ENCODE measurements at places on chromosomes 7 and 10. TPM values are rescaled to one million over a fixed set of nuclear protein-coding genes. Genes with fewer than 3 reads are reported as not detected.

DNA sequence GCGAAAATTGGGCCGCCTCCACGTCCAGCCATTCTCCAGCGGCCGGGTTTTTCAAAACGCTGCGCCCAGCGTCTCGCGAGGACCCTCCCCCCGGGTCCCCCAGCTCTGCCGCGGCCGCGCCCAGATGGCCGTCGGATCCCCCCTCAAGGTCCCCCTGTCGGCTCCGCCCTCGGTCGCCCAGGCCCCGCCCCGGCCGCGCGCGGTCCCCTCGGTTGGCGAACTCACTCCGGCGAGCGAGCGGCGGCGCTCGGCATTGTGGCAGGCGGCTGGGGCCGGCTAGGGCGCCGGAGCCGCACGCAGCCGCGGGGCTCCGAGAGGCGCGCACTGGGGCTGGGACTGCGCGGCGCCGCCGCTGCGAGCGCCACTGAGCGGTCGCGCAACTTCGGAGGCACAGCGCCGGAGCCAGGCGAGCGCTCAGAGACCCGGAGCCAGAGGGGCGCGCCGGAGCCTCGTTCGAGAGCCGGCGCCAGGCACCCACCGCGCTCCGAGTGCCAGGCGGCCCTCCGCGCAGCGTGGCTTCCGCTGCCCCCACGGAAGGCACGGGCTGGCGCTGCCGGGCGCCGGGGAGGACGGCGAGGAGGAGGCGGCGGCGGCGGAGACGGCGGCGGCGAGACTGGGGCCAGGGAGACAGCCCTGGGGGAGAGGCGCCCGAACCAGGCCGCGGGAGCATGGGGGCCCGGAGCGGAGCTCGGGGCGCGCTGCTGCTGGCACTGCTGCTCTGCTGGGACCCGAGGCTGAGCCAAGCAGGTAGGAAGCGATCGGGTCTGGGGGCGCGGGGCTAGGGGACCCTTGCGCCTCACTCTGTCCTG is at the start of gene UNC5B:
TSS of gene UNC5B (plus strand) at position 253 of the 809 bp plus-strand sequence. CDS start at position 669, 416 bp downstream.
- DNase-seq, result peak; percentile 87

- no peak for DNase-seq
Measured at GRCh38 chr10:14010101-14010558, 320.6 kb downstream of the FRMD4A start.

DNA sequence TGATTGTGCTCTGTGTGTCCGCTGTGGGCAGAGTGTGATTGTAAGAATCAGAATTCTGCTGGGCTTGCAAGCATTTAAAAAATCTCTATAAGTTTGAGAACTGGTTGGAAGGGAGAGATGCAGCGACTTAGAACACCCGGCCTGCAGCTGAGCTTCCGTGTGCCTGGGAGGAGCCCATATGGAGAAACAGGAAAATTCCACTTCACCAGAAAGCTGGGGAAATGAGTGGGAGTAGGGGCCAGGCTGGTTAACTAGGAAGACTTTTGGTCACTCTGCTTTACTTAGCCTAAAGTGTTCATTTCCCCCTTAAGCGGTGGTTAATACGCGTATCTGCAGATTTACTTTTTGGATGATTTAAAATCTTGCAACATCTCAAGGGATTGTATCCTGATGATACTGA is 72.2 kb downstream of the TCF7L2 start:
- no peak for DNase-seq

GRCh38 chr10:43227911-43228782 is 38.7 kb downstream of the RASGEF1A start:
- peak; percentile 5 for DNase-seq

- no peak for DNase-seq
Measured at GRCh38 chr7:158959021-158959717, 102.8 kb downstream of the DYNC2I1 start.

BBS9 gene
- total RNA-seq, result 32.6 TPM

PNLIP gene
- total RNA-seq, result not detected

Measured in uterus (tissue), 4 donors.